ENCODE measurements at places on chromosomes 16 and 17.
A peak's percentile ranks its signal among the peaks of the same experiment; 100 is the strongest.

DNA sequence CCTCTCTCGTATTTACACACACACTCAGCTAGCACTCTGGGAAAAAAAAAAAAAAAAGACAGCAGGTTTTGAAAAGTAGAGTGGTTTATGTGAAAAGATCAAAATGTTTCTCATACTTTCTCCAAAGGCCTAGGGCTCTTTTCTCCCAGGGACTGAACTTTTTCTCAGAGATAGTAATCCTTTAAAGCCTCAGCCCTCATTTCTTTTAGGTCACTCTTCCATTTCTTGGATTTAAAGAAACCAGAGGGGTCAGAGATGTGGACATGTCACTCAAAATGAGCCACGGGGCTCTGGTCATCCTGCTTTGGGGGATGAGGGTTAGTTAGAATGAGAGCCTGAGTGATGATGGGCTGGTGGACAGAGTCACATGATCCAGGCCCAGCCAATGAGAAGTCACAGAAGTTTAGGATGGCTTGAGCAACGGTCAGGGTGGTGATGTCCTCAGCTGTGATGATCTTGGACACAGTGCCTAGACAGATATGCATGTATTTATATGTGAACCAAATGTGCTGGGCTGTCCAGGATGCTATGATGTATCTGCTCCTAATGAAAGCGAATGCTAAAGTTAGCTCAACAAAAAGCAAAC, 33.7 kb upstream of the AXIN2 start:
- DNase-seq: no peak

GRCh38 chr17:63826468-63827001, 696 bp upstream of the PSMC5 start:
- DNase-seq: no peak

DNA sequence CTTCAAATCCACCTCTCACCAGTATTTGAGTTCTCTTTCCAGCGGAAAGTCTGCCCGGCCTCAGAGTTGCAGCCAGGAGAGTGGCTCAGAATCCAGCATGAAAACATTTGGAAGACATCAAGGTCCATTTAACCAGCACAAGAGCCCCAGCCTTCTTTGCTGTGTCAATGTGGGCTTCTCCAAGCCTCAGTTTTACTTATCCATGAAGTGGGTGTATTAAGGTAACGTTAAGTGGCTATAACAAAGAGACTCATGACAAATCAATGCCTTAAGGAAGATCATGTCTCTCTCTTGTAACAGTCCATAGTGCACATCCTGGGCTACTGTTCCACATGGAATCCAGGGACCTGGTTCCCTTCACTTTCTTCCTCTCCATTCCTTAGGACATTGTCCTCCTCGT, 959 bp upstream of the SPPL2C start:
- DNase-seq: no peak

GRCh38 chr17:38464723-38465390, 36.6 kb downstream of the ARHGAP23 start:
- peak; percentile 54 for DNase-seq

All from LoVo (cell line).